NCI-H226 (cell line): ENCODE measurements at places on chromosomes 2 and 18.

DNA sequence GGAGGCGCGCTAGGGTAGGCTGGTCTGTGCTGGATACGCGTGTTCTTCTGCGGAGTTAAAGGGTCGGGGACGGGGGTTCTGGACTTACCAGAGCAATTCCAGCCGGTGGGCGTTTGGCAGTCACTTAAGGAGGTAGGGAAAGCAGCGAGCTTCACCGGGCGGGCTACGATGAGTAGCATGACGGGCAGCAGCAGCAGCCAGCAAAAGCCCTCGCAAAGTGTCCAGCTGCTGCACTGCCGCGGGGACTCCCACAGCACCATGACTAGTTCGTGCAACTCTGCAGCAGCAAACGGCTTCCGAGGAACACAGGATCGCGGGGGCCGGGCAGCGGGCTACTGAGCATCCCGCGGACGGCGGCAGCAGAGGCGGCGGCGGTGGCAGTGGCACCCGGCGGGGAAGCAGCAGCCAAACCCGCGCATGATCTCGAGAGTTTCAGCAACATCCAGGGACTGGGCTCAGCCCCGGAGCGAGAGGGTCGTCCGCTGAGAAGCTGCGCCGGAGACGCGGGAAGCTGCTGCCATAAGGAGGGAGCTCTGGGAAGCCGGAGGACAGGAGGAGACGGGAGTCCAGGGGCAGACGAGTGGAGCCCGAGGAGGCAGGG lies 368 bp downstream of the TMEFF2 start:
- no peak for DNase-seq

DNA sequence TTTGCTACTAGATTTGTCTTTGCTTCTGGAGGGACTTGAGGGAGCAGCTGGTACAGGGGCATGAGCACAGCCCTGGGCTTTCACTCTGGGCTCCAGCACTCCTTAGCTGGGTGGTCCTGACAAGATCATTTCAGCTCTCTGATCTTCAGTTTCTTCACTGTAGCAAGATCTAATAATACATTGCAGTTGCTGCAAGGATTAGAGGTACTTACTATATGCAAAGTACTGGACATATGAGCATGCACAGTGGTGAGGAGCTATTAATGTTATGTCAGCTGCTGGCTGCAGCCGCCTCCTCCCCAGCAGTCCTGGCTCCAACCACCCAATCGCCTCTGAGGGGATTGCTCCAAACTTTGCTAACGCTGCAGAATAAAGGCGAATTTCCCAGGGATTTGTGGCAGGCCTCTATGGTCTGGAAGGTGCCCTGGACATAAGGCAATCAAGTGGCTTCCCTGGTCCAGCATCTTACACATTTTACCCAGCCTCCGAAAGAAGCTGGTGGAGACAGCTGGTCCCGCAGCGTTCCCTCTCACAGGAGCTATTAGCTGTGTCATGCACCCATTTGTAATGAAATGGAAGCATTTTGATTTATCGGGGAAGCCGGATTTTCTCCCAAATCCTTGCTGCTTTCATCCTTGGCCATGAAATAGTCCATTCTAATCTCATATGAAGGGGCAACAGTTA lies 96.7 kb downstream of the RHOB start:
- DNase-seq, result no peak

- DNase-seq, result no peak
These were observed 42.0 kb upstream of the EML6 start for GRCh38 chr2:54681416-54681815.

GRCh38 chr2:169464882-169465281 lies 14.4 kb upstream of the BBS5 start:
- no peak for DNase-seq

DNA sequence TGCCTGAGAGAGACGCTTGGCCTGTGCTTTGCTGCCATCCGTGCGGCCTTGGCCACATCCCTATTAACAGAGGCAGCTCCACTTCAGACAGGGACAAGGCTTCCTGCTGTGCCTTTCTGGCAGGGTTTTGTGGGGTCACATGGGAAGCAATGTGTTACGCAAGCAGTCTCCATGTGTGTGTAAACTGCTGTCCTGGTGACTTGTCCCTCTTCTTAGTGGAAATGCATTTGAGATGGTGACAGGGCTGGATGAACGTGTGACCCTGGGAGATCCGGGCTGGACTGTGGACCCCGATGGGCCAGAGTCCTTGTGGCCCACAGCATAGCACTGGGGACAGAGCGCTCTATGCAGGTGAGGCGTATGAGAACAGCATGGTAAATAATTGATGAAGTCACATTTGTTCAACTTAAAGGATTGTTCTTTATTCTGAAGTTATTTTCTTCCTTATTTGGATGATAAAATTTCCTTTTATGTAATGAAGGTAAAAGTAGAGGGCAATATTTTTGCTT lies 23.2 kb downstream of the ASB1 start:
- no peak for DNase-seq

DNA sequence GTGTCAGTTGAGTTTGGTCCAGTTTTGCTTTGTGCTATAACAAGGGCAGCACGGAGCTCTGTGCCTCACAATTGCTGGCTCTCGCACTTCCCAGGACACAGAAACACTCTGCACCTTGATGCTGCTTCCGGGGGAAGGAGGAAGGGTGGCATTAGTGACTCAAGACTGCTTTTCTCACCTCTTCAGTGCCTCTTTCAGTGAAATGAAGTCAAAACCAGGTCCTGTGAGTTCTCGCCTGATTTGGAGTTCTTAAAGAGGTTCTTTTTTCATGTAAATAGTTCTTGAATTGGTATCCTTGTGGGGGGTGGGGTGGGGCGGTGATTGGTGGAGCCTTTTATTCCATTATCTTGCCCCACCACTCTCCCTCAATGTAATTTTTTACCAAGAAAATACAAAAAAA lies 91.5 kb upstream of the MYT1L start:
- DNase-seq, result no peak
